ENCODE measurements at places on chromosomes 12 and 14.

- DNase-seq = peak; percentile 43
These were observed 72.8 kb downstream of the TTC7B start for GRCh38 chr14:90743425-90743824.

- peak; percentile 22 for DNase-seq
These were observed 15.3 kb upstream of the SPIC start for GRCh38 chr12:101459642-101460346.

DNA sequence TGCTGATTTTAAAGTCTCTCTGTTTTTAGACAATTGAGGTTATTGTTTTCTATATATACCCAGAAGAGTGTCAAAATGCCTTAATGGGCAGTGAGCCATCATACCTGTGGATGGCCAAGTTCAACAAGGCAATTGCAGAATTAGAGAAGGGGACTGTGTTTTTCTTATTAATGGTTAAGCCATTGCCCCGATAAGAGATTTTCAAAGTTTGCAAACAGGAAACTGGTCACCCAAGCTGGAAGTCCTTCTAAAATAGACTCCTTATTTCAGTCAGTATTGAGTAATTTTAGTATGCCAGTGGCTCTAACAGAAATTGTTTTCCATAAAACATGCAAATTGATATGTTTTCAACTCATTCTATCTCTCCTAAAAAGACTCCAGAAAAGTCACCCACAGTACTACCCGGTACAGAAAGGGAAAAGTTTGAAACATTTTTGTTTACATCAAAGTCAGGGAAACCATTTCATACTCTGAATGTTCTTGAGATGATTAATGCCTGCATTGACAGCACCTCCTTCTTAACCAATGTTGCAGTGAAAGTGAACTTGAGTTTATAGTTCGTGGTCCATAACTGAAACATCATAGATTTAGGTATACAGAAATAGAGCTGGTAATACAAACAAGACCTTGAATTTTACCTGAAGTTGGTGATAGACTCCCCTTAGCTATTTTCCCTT lies 191.1 kb downstream of the TMX1 start:
- no peak for DNase-seq

GRCh38 chr14:20706657-20707355 lies 18.2 kb downstream of the ANG start:
- DNase-seq = no peak

DNA sequence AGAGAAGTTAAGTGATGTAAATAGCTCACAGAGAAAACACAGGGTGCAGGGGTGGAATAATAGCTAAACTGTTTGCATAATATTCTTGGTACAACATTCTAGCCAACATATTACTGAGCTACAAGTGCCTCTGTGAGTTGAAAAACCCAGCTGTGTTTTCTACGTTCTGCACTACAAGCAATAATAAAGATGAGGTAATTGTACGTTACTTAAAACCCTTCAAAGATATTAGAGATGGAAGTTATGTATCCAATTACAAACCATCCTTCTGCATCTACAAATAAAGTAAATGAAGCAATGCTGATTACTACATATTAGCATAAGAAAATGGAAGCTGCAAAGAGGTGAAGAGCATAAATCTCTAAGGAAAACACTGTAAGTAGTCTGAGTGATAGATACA lies 271.4 kb downstream of the SSPN start:
- DNase-seq = no peak

DNA sequence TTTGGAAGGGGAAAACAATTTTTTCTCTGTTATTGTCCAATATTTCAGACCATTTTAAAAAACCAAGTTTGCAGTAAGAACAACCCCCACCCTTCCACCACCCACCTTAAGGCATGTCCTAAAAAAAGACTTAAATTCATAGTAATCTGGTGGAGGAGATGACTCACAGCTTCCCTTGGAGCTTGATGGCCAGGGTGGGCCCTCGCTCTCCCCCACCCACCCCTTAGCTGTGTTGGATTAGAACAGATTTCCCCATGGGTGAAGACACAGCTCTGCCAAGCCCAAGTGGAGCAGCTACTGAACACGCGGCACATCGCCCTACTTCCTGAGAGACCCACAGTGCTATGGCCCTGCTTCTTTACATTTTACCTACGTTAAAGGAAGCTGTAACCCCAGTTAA lies 140.3 kb downstream of the GCH1 start:
- DNase-seq = no peak

- no peak for DNase-seq
These were observed 32.7 kb upstream of the SMUG1 start for GRCh38 chr12:54221402-54221984.

DNA sequence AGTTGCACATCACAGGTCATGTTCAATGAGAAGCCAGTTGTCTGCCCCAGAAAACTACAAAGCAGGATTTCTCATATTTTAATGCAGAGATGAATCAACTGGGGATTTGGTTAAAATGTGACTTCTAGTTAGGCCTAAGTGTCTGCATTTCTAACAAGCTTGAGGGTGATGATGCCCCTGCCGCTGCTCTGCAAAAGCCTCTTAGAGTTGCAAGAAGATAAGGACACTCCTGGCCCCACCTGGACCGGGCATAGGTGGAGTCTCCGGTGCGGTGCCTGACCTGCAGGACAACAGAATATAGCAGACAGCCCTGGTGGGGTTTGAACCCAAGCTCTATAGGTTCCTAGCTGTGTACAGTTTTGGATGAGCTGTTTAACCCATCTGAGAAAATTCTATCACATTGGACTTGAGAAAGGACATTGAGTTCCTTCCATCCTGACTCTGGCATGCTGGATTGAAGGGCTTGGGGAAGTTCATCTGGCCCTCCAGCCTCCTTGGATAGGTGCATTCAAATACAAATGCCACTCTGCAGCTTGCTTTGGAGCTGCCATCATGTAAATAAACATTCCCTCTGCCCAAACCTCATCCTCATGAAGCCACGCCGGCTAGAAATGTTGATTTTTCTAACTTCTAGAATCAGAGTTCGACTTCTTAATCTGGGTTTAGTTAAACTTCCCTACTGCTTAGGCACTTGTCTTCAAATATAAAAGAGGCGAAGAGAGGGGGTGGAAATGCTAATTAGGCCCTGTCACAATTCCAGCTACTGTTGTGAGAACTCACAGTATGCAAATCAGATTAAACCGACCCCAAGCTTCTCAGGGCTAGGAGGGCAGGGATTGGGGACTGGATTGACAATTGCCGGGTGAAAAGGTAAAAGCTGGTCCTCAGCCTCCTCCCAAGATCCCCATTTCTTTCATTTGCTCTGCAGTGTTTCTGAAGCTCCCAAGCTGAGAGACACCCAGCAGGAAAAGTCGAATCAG lies 1225.6 kb downstream of the VRK1 start:
- DNase-seq = no peak

GRCh38 chr14:102996941-102997340 lies 60.4 kb downstream of the CDC42BPB start:
- no peak for DNase-seq

GRCh38 chr14:83289896-83290295 lies 1756.2 kb upstream of the SEL1L start:
- no peak for DNase-seq

DNA sequence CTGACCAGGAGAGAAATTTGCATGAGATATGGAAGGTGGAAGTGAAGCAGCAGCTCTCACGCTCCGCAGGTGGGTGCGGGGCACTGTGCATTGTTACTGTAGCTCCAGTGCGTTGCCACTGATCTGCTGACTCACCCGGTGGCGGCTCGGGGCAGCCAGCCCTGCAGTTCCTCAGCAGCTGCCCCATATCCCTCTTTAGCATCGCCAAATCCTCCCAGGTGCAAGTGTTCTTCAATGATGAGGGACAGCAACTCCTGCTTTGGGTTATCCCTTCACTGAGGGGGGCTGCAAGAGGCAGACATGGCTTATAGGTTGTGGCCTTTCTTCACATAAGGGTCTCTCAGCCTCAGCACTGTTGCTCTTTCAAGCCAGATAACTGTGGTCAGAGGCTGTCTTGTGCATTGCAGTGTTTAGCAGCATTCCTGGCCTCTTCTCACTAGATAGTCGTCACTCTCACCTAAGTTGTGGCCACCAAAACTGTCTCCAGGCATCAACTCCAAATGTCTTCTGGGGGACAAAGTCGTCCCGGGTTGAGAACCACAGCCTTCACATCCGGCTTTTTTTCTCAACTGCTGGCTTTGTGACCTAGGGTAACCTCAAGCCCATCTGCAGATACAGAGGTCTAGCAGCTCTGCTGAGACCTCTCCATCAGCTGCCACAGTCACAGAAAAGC lies 180.8 kb downstream of the EFCAB11 start:
- DNase-seq = no peak

DNA sequence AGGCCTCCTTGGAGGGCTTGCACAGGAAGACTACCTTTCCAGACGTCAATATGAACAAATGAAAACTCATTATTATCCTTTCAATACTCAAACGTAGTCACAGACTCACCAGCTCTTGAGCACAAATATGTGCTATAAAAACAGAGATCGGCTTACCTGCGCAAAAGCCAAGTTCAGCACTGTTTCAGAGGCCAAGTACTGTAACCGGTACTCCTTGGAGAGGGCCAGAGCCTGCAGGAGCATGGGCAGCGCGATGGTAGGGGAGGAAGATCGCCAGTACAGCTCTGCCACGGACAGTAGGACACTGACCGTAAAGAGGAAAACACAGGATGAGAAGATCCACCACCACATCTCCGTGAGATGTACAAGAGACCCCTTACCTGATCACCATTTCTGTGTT lies 21.6 kb upstream of the CAMKK2 start:
- DNase-seq = no peak

DNA sequence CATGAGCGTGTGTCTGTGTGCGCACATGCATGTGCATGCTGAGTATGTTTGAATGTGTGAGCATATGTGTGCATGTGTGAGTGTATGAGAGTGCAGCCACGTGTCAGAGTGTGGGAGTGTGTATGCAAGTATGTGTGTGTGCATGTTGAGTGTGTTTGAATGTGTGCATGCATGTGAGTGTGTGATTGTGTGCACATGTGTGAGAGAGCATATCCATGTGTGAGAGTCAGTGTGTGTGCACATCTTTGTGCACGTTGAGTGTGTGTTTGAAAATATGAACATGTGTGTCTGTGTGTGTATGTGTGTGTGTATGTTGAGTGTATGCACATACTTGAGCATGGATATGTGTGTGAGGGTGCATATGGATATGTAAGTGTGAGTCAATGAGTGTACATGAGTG lies 730.8 kb downstream of the VRK1 start:
- no peak for DNase-seq

DNA sequence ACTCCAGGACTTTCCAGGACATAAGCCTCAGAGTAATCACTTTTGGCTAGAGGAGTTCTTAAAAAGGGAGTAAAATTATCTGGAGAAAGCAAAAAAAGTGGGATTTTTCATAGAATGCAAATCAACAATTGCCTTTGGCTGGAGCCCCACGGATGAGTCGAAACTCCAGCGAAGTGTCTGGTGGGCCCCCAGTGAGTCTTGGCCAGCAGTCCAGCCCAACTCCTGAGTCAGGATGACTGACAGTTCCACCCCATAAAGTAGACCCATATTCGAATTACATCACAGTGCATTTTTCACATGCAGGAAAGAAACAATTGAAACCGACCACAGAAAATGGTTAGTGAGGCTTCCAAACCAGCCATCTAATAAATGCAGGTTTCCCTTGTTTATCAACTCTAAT lies 265.7 kb downstream of the BCL11B start:
- peak; percentile 6 for DNase-seq

GRCh38 chr14:57797160-57797559 lies 68.7 kb downstream of the SLC35F4 start:
- DNase-seq = no peak

- DNase-seq = no peak
These were observed 41.7 kb downstream of the PPP1R13B start for GRCh38 chr14:103805708-103806107.

DNA sequence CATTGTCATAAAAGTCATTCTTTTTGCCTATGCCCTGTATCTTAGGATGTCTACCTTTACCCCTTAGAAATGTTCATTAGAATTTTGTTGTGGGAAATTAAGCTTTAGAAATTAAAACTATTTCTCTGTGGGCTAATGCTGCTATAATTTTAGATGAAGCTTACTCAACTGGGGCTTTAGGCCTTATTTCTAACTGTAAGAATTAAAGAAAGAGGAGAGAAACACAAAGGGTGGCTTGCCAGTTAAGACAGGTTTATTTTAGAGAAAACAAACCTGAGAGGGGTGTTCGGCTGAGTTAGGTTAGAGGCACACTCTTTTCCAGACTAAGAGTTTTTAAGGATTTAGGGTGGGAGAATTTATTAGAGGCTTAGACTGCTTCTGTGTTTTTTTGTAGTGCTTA lies 6.4 kb downstream of the TRIP11 start:
- DNase-seq = no peak

DNA sequence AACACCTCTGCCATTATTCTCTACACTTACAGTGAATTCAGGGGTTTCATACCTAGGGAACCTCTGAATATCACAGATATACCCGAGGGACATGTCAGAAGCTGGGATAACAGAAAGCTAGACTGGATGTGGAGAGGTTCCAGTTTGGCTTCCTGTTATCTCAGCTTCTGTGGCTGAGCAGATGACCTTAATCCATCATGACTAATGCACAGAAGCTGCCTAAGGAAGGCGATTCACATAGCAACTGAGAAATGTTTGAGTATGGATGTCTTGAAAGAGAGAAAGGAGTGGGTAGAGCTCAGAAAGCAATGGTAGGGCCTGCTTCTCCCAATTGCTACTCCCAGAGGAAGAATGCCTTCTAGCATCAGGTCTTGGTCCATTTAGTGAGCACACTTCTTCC lies 187.6 kb downstream of the RMST start:
- no peak for DNase-seq

GRCh38 chr12:1826867-1827705 lies 6.7 kb downstream of the LRTM2 start:
- DNase-seq = no peak

DNA sequence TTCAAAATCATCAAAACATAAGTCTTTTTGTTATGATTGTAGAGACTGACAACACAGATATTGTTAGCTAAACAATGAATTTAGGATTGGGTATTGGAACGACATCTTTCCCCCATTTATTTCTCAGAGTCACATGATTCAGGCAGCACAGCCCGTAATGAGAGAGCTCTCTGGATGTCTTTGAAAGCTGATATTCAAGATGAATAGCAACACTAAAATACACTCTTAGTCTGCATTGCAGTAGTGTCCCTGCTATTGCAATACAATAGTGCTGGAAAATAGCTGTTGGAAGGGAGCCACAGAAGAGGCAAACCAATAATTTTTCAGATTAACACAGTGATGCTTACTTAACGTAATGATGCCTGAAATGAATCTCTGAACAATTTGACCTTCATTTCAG lies 9.9 kb downstream of the GTSF1 start:
- no peak for DNase-seq

GRCh38 chr14:92717571-92718042 lies 30.8 kb downstream of the LGMN start:
- no peak for DNase-seq

DNA sequence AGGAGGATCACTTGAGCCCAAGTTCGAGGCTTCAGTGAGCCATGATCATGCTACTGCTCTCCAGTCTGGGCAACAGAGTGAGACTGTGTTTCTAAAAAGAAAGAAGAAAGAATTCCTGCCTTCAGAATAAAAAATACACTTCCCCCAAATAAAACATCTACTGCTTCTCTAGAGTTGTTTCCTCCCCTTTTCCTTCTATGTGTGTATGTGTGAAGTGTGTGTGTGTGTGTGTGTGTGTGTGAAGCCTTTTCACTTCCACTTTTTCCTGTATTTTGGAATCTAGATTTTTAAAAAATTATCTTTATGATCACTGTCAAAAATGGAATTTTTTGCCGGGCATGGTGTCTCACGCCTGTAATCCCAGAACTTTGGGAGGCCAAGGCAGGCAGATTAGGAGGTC lies 12.6 kb upstream of the SNX6 start:
- DNase-seq = no peak

Data from muscle of arm (tissue), 14 donors.